ENCODE measurements at places on chromosomes 2 and 18.

DNA sequence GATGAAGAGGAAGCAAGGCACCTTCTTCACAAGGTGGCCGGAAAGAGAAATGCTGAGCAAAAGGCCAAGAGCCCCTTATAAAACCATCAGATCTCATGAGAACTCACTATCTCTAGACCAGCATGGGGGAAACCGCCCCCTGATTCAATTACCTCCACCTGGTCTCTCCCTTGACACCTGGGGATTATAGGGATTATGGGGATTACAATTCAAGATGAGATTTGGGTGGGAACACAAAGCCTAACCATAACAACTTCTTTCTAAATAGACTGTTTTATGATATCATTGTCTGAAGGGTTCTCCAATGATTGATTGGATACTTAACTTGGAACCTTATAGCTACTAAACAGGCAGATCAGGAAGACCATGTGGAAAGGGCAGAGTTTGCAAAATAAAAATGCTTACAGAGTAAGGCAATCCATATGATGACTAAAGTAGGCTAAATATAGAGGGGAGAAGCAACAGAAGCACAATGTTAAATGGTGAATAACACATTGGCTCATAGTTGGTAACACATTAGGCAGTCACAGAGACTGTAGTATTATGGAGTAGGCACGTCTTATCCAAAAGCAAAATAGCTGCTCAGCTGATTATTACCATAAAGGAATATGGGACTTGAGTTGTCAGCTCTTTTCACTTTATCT lies 179.0 kb downstream of the BARD1 start:
- no peak for DNase-seq

GRCh38 chr18:22844628-22845027 lies 88.5 kb upstream of the RBBP8 start:
- DNase-seq = no peak

- DNase-seq = no peak
These were observed 2.9 kb downstream of the CAMKMT start for GRCh38 chr2:44364604-44365003.

GRCh38 chr18:51183372-51184090 lies 13.9 kb downstream of the MEX3C start:
- DNase-seq = no peak

DNA sequence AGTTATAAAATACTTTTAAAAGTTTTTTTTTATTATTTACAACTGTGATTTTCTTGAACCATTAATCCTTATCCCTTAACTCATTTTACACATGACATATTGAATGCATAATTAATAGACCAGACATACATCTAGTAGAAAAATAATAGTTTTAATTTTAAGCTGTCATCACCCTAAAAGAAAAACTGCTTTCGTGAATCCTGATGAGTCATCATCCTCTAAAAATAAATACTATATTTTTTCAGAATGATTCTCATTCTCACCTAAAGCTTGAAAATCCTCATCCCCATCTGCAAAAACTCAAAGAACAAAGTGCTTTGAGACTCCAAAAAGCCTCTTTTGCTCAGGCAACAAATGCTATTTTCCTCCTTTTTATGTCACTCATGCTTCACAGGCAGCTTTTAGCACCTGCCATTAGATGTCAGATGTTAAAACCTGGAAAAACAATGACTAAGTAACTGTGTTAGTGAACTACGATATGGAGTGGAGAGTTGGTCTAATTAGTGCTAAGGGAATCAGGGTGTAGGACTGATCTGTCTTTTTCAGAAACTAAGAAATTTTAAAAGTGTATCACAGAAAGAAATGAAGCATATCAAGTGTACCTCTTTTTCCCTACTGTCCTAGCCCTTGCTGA lies 297.6 kb downstream of the TMX3 start:
- no peak for DNase-seq

Measured in stimulated activated CD4-positive, alpha-beta T cell treated with anti-CD3 and anti-CD28 coated beads, Interleukin-15, amount 100 ng/mL, for 1 hour (primary cell).